ENCODE measurements at places on chromosomes 1 and 21.

- no peak for DNase-seq
These were observed 94.3 kb downstream of the ADGRL4 start for GRCh38 chr1:78911956-78912880.

DNA sequence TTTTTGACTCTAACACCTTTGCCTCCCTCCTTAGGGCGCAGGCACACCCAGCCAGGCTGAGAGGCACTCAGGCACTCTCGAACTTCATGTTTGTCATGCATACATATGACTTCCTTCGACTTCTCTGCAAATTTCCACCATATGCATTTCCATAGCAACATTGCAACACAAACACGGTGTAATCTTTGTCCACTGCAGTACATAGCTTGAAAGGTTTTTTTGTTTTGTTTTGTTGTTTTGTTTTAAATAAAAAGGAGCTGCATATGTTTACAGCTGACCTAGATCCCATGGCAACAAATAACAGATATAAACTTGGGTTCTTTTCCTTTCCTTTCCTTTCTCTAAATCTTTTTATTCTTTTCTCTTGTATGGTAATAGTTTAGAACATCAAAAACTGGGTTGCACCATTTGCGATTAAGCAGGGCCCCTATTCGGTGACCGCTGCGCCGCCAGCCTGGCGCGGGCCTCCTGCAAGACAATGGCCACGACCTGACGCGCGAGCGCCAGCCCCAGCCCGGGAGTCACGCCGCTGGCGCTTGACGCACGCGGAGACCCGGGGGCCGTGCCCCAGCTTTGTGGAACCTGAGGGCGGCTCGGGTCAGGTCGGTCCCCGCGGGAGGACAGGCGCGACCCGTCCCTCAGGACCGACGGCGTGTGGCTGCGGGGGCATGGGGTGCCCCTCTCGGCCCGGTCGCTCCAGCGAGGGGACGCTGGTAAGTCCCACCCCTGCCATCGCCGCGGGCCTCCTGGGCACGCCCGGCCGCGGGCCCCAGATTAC is 35.2 kb downstream of the CCN1 start:
- no peak for DNase-seq

DNA sequence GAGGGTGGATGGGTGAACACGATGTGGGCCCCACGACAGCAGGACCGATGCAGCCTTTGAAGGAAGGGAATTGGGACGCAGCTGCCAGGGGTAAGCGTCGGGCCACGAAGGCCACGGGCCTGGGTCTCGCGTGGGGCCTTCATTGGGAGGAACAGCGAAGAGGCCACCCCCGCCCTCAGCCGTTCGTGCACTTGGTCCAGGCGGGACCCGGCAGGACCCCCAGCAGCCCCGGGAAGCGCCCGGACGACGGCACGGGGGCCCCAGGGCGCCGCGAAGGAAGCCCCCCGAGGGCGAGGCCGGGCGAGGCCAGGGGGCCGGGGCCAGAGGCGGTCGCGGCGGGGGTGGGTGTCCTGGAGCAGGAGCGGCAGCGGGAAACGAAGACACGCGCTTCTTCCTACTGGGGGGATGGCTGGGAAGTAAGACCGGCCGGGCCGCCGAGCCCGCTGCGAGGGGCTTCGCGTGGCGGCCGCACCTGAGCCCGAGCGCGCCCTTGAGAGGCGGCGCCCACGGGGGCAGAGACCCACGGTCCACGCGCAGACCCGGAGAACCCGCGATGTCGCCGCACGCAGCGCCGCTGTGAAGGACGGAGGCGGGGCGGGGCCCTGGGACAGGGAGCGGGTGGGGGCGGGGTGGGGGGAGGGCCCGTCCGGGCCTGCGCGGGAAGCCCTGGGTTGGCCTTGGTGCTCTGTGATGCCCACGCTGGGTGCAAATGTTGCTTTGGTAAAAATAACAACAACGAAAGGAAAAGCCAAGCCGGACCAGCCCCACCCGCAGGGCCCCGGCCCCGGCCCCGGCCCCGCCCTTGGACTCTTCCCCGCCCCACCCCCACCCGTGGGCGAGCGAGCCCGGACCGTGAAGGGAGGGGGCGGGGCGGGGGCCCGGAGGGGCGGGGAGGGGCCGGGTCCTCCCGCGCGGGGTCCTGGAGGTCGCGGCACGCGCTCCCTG is 56.0 kb upstream of the ADARB1 start:
- no peak for DNase-seq

DNA sequence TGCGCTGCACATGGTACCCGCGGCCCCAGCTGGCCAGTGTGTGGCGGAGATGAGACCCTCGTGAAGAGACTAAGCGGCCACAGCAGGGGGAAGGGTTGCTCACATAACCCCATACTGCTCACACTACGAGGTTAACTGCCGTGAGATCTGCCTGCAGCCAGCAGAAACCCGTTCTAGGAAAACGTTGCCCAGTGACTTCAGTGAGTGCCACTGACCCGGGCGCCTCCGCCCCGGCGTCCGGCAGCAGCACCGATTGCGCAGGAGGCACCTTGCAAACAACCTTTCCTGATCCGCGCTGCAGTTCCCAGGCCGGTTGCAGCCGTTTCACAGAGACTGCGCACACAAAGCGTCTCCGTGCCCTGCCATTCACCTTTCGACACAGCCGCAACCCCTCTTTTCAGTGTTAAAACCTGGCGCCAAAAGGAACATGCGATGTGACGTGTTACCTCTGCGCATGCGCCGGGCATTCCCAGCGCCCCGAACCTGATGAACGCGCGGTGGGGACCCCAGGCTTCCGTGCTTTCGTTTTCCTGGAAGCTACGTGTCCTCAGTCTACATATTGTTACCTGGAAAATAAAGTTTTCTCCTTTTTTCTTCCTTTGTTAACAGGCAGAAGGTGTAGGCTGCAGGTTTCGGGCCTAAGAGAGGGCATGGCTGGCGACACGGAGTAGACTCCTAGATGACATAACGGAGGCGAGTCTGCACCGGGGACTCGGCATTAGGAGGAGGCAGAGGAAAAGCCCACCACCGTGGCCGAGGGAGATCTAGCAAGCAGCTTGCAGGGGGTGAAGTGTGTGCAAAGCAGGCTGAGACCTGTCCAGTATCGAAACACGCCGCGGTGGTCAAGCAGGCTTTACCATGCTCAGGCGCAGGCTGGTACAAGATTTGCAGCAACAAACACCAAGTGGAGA is 8.9 kb downstream of the VPS26C start:
- DNase-seq, result peak; percentile 70

DNA sequence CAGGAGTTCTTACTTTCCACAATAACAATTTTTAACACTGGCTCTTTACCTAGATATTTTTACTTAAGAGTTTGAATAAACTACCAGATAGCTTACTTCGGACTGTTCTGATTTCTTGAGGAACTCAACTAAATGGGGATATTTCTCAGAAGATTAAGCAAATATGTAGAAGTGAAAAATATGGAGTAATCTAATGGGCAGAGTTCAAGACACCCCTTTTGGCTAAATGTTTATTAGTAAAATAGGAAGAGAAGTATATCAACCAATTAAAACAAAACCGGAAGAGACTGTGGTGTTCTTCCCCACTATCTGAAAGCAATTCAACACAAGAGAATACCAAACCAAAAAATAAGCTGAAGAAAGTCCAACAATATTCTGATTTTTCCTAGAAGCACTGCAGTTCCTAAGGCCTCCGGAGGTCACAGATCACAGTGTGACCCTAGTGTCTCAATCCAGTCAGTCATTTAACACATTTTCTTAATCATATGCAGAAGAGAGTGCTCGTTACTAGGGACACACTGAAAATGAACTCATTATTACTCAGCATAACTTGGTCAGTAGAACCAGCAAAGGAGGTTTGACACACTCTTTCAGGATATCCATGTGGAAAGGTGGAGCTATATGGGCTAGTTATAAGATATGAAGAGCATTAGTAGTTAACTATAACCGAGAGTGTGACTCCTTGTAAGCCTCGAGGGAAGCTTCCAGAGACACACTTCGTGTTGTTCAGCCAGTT is 5.2 kb downstream of the SIPA1L2 start:
- DNase-seq, result no peak

DNA sequence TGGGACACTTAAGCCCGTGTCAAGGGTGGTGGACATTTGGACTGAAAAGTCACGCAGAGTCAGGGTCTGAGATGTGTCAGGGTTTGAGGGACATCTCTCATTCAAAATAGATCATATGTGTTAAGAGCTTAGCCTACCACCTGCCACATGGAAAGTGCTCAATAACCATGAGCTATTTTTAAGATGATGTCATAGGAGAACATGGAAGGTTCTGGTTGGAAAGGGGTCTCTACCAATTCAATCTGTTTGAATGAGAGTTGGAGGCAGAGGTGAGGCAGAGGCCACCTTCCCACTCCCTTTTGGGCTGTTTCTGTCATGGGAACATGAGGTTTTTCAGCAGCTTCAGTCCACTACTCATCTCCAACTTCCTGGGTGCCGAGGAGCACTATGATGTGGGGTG is 239.9 kb downstream of the GRIK3 start:
- DNase-seq, result no peak

- DNase-seq, result peak; percentile 49
These were observed 483 bp downstream of the CHML start for GRCh38 chr1:241639623-241640148.

GRCh38 chr21:18545908-18546307 is 142.3 kb upstream of the TMPRSS15 start:
- DNase-seq, result no peak

DNA sequence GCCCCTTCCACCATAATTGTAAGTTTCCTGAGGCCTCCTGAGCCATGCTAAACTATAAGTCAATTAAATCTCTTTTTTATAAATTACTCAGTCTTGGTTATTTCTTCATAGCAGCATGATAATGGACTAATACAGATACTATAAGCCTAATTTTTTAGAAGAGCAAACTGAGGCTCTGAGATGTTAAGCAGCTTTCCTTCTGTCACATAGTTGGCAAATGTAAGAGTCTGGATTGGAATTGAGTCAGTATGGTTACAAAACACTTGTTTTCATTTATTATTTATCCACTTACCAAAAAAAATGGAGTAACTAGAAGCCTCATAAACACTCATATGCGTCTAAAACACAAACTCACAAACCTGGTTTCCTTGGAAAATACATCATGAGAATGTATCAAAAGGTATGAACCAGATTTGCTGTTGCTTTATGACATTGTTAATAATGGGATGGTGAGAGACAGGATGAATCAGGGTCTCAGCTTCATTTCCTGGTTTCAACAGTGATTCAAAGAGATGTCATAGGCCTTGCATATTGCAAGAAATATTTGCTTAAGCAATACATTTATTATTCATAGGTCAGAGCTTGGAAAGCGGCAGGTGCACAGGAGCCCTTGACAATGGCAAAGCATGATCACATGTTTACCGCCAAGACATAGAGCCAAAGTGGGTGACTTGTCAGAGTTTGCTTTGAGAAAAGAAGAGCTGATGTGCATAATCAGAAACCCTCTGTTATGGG is 221.5 kb downstream of the GRIK1 start:
- no peak for DNase-seq

DNA sequence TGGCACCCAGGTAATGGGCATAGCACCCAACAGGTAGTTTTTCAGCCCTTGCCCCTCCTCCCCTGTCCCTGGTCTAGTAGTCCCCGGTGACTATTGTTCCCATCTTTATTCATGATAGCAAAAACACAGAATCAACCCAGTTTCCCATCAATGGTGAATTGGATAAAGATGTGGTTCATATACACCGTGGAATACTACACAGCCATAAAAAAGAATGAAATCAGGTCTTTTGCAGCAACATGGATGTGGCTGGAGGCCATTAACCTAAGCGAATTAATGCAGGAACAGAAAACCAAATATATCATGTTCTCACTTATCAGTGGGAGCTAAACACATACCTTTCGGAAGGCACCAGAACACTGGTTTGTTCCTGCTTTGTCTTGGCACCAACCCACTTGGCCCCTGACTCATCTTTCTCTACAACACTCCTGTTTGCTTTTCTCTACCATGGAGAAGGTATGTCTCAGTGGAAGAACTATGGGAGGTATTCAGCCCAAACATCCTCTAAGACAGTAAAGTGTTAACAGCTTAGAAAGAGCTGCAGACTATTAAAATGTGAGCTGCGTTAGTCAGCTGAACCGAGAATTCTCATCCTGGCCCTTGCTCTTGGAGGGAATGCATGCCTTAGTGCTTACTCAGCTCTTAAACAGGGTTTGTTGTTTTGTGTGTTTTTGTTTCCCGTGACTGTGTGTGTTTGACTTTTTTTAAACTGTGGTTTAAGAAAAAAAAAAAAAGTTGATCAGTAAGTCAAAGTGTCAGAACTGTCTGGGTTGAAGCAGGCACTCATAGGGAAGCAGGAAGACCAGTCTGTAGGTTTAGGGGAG is 203.0 kb downstream of the TOMM20 start:
- DNase-seq, result no peak

DNA sequence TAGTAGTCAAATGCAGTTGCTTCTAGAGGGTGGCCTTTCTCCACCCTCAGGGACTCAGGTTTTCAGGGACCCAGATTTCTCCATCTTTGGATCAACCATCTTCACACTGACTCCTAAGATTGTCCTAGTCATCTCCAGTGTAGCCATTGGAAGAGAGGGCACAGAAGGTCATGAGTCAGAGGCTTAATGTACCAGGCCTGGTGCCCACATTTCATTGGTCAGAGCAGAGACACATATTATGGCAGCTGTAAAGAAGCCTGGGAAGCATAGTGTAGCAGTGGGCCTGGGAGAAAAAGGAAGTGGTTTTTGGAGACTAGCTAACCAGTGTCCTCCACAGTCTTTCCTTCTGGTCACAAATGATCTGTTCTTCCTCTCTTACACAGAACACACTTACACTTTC is 122.5 kb downstream of the GIPC2 start:
- no peak for DNase-seq

GRCh38 chr1:84918726-84919336 is 25.8 kb upstream of the LPAR3 start:
- DNase-seq, result no peak

DNA sequence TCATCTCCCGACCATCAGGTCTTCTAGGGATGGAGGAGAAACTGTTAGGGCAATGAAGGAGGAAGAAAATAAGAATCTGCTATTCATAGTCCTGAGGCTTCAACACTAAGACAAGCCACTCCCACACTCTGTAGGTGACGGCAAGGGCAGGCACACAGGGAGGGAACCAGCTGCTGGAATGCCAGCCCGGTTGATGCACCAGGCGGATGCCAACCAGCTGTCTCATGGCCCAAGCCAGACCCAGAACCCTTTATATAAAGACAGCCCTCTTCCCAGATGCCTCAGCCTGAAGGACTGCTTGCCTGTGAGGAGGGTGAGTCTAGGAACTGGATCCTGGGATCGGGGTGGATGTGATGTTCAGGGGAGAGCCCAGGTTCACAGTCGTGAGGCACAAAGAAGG is at the start of gene KPRP:
Gene KPRP, plus strand, starts transcription at position 279 of the 400 bp plus-strand sequence. CDS start 1,564 bp downstream, outside the sequence.
- no peak for DNase-seq

DNA sequence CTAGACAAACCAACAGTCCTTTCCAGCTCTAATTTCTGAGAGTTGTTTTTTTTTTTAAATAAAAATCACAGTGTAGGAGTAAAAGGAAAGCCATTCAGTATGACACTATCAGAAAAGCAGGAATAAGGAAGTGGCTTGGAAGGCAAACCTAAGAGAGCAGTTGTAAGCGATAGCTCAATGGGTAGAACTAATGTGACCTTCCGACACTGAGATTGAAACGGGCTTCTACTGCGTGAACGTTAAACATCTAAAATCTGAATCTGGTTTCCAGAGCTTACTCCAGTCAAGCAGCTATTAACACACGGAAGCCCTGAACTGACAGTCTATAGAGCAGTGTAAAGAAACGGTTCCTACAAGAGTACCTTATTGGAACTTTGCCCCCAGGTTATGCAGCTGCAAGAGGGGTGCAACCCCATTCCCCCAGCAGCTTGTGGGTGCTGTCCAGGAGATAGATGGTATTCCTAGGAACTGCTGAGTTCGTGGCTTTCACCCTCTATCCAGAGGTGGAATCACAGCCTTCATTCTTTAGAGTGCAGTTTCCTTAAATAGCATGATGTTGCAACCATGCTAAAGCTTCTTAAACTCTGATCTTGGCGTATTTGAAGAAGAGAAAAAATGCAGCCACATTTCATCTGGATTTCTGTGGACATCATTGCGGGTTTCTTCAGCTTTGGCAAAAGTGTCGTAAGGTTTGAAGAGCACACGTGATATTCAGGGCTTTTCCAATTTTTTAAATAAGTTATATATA is 3.3 kb upstream of the IRF2BP2 start:
- DNase-seq, result no peak
